ENCODE measurements at places on chromosomes 5 and 9. TPM values are rescaled to one million over a fixed set of nuclear protein-coding genes. Genes with fewer than 3 reads are reported as not detected.

- DNase-seq = no peak
Measured at GRCh38 chr5:7412409-7412808, 16.5 kb downstream of the ADCY2 start.

GRCh38 chr9:120436983-120437475 is 142.9 kb downstream of the CDK5RAP2 start:
- no peak for DNase-seq

- DNase-seq = peak; percentile 70
Measured at GRCh38 chr5:132466433-132467286, 23.9 kb downstream of the IRF1 start.

Gene TAS2R1
- total RNA-seq = not detected

DNA sequence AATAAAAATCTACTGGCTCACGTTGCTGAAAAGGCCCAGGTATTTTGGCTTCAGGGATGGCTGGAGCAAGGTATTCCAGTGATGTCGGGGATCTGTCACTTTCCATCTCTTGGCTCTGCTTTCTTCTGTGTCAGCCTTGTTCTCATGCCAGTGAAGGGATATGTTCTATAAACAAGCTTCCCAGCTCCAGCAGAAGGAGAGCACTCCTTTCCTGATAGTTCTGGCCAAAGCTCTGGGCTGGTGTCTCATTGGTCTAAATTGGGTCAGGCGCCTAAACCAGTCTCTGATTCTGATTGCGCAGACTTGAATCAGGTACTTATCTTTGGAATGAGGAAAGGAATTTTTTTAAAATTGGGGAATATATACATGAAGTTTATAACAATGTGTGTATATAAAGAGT is 5.1 kb downstream of the SNX30 start:
- no peak for DNase-seq

Gene SLC4A9
- total RNA-seq = not detected

- DNase-seq = no peak
Measured at GRCh38 chr9:91946653-91947488, 3.2 kb downstream of the ROR2 start.

- DNase-seq = no peak
Measured at GRCh38 chr9:134971696-134972095, 54.0 kb upstream of the FCN1 start.

Gene SPINK5
- total RNA-seq = not detected

DNA sequence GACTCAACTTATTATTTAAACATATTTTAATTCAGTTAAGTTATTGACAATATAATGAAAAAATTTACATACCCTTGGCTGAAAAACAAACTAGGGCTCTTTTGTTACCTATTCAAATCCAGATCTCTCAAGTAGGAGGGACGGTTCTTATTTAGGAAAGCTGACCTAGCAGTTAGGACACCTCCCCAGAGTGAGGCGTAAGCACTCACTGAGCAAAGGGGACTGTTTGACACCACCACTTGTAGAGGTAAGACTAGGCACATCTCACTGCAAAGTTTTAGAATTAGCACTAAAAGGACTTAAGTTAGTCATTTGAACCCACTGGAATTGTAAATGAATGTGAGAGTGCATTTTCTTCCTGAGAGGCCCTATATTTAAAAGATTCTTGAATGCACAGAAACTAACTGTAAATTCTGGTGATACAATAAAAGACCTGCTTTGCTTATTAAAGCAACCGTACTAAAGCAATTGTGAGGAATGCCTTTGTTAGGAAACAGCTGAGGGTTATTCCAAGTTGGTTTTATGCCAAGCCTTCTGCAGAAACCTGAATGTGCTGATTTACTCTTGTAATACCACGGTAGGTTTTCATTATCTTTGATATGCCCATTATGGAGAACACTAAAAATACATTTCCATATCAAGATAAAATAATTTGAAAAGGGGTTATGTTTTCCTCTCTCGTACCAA is 16.2 kb downstream of the HACD4 start:
- DNase-seq = no peak

Gene GFI1B
- total RNA-seq = not detected

DNA sequence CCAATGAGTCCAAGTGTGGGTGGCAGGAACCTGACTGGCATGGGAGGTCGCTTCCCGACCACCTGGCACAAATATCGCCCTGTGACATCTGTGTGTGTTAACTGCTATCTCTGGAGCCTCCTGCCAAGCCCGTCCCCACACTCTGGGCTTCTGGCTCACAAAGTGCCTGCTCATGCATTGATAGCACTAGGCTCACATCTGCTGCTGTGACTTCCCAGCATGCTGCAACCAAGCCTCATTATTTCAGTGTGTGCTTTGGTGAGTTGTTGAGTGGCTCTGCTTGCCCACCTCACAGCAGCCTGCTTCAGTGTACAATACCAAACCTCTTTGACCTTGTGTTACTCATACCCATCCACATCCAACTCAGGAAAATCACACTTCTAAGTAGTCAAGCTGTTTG is 139.8 kb downstream of the APBA1 start:
- DNase-seq = no peak

DNA sequence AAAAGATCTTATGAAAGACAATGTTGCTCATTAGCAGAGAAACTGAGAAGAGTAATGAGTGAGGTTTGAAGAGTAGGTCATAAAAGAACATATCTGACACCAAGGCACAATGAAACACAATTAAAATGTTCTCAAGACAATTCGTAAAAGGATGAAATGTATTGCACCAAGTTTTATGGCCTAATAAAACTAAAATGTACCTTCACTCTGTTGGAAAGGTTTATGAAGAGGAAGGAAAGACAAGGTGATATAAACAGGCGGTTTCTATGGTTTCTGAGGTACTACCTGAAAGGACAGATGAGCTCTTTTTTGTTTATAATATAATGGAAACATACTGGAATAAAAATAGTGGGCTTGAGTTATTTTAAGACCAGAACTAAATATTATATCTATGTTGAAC is 821.3 kb downstream of the TAF11L14 start:
- DNase-seq = no peak

DNA sequence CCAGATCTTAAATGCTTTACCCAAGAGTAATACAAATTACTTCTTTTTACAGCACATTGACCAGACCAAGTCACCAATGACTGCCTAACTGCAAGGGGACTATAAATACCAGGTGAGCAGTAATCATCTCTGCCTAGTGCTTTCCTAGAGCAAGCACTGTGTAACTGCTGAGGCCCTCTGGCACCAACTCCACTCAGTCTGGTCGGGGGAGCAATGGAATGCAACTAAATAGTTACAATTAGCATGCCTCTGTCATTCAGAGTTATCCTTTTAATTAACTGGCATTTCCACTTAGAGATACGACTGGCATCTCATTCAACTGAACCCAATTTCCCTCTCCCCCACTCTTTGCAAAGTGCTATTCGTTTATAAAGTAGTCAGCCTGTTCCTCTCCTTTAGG is 1309.1 kb upstream of the DMAC1 start:
- no peak for DNase-seq

Gene FAM221B
- total RNA-seq = not detected

Gene RALGDS
- 51.9 TPM for total RNA-seq

DNA sequence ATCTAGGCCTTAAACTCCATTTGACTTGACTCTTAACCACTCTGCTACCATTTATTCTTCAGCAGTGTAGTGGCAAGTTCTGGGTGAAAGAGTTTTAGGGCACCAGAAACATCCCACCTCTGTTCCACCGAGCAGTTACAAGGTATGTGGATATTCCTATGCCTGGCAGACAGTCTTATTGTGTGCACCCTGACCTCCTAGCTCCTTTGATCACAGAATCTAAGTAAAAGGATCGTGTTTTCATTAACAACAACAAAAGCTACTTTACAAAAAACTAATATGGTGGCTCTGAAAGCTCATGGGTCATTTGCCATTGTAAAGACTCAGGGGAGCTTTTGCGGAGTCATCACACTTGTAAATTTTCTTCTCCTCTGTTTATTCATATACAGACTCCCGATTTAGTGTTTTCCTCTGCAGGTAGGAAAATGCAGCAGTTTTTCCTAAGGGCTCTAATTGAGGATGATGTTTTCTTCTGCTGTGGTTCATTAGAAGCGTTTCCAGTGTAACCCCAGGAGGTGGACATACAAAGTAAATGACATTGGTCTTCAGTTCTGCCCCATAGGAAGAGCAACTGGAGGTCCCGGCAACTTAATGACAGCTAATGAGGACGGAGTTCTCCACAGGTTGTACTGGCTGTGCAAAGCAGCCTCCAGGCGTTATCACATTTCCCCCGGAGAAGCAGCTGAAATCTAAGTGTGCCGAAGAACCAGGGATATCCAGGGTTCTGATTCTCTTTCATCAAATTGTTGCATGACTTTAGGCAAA is 78.2 kb downstream of the ATP10B start:
- DNase-seq = no peak

GRCh38 chr5:141947316-141947715 is 10.7 kb downstream of the PCDH12 start:
- no peak for DNase-seq

Gene PPP2R2B
- 0.19 TPM for total RNA-seq

DNA sequence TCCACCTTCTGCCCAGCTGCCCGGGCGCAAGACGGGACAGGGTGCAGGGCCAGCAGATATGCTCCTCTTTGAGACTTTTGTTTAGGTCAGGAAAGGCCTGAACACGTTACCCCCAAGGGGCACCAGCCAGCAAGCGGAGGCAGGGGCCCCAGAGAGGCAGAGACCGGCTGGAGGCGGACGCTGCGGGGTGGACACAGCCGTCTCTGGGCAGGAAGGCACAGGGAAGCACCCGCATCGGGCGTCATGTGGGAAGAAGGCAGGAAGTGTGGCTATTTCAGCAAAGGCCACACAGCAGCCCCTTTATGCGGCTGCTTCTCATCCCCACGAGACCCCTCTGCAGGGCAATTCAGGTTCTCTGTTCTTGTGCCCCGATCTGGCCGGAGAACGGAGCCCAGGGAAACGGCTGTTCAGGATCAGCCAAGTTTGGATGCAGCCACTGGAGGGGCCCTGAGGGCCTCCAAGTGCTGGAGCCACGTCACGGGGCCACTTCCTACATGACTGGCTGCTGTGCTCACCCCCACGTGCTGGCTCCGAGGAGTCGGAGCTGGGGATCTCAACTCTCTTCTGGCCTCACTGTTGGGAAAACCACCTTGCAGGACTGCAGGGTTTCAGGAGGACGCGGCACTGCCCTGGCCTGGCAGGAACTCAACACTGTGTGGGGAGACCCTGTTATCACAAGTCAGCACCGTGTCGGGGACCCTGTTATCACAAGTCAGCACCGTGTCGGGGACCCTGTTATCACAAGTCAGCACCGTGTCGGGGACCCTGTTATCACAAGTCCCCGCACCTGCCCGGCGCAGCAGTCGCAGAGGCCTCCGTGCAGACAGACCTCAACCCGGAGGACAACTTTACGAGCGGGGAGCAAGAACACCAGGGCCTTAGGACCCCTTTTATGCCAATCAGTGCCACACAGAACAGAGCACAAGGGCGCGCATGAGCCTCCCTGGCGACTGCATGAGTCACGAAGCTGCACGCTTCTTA is 44.4 kb downstream of the SLC12A7 start:
- no peak for DNase-seq

DNA sequence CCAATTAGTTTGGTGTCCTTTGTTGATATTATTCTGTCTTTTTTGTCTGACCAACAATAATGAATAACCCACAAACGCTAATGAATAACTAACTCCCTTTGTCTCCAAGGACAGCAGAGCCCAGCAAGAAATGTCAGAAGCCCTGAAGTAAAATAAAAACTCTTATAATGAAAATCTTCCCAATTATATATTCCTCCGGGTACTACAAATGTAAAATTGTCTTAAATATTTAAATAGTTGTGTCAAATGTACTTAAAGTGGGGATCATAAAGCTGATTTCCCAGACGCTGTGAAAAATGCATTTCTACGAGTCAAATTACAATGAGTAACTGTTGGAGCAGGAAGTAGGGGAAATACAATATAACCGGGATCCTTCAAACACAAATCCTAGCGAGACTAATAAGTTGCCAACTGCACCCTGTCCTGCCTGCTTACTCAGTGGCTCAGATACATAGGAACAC is 22.3 kb downstream of the GLIS3 start:
- DNase-seq = no peak

Gene ADAMTS16
- not detected for total RNA-seq

GRCh38 chr9:13270734-13271133 is 8.8 kb downstream of the MPDZ start:
- DNase-seq = no peak

DNA sequence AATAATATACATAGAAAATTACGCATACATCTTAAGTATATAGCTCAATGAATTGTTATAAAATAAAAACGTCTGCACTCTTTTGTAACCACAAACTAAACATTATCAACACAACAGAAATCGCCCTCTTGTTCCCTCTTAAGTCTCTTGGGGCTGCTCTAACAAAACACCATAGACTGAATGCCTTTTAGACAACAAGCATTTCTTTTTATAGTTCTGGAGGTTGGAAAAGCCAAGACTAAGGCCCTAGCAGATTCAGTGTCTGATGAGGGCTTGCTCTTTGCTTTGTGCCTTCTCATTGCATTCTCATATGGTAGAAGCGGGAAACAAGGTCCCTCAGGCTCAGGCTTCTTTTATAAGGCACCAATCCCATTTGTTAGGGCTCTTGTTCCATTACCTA is 4.9 kb upstream of the IFNB1 start:
- DNase-seq = no peak

Gene ECM2
- total RNA-seq = not detected

DNA sequence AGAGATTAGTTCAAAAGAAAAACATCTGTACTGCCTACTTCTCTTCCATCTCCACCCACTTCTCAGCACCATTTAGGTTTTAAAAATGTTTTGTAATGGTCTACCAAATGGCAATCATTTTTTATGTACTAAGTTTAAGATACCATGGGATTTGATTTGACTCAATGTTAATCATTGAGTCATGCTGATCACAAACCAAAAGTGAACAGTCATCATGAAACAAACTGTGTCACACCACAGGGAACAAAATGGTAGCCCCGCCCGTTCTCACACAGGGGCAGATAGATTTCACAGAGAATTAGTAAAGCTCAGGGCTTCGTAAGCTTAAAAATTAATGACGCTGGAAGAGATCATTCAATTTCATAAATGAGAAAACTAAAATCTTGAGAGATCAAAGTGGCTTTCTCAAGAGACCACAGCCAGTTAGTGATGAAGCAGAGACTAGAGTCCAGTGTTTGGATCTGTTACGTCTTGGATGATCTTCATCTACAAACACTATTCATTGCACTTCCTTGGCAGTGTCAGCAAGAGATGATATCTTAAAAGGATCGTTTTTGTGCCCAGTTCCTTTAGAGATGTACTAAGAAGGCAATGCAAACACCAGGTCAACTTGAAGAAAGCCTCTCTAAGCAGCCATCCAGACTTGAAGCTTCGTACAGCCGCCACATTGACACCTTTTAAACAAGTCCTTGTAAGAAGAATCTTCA is 33.9 kb upstream of the TRIO start:
- DNase-seq = peak; percentile 15
